Stimulated activated CD4-positive, alpha-beta T cell treated with anti-CD3 and anti-CD28 coated beads, TNF-alpha, amount 100 ng/mL, for 24 hours (primary cell): ENCODE measurements at places on chromosomes 16 and 17.
A peak's percentile ranks its signal among the peaks of the same experiment; 100 is the strongest.

DNA sequence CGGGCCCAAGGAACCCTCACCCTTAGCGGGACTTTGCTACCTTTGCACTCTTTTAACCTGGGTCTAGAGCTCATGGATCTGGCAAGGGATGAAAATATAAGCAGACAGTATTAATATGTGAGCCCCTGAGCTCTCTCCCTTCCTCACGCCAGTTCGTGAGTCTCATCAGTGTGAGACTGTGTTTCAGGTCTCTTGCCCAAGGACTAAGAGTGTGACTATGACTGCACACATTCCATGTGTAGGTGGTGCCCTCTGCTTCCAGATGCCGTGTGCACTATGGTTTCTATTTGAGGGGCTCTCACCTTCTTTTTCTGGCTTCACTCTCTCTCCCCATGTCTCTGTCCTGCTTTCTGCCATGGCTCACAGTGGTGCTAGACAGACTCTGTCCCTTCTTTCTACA, 40.5 kb downstream of the DHRS7B start:
- no peak for DNase-seq

DNA sequence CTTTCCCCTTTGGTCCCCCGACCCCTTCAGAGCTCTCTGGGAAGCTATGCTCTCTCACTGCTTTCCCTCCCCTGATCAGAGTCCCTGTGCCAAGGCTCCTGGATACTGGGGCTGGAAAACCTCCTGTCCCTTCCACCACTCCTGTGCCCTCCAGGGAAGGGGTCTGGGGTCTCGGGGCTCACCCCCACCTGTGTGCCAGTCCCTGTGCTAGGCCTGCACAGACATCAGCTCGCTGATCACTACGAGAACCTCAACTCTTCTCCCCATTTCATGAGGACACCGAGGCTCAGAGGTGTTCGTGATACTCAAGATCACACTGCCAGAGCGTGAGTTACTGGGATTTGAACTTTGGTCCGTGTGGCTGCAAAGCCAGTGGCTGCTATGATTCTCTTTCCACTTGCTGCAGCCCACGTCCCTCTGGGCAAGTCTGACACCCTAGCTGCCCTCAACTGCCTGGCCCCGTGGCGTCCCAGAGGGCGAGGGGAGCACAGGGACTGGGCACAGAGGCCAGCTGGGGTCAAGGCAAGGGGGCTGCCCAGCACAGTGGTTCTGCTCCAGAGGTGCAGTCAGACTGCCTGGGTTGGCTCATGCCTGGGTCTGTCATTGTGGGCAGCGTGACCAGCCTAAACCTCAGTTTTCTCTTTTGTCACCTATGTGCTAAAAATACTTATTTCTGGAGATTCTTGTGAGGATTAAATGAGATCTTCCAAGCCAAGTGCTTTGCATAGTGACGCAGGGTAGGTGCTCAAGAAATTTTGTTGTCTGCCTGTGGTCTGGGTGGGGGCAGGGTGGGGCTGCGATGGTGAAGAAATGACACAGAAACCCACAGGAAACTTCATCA, 43.8 kb upstream of the TOB1 start:
- peak; percentile 41 for DNase-seq

DNA sequence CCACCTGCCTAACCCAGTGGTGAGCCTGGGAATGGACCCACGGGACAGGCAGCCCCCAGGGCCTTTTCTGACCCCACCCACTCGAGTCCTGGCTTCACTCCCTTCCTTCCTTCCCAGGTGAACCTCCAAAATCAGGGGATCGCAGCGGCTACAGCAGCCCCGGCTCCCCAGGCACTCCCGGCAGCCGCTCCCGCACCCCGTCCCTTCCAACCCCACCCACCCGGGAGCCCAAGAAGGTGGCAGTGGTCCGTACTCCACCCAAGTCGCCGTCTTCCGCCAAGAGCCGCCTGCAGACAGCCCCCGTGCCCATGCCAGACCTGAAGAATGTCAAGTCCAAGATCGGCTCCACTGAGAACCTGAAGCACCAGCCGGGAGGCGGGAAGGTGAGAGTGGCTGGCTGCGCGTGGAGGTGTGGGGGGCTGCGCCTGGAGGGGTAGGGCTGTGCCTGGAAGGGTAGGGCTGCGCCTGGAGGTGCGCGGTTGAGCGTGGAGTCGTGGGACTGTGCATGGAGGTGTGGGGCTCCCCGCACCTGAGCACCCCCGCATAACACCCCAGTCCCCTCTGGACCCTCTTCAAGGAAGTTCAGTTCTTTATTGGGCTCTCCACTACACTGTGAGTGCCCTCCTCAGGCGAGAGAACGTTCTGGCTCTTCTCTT, 2.6 kb upstream of the STH start:
- DNase-seq, result no peak

GRCh38 chr17:22703204-22703603, 1010.9 kb downstream of the KCNJ18 start:
- DNase-seq, result no peak

DNA sequence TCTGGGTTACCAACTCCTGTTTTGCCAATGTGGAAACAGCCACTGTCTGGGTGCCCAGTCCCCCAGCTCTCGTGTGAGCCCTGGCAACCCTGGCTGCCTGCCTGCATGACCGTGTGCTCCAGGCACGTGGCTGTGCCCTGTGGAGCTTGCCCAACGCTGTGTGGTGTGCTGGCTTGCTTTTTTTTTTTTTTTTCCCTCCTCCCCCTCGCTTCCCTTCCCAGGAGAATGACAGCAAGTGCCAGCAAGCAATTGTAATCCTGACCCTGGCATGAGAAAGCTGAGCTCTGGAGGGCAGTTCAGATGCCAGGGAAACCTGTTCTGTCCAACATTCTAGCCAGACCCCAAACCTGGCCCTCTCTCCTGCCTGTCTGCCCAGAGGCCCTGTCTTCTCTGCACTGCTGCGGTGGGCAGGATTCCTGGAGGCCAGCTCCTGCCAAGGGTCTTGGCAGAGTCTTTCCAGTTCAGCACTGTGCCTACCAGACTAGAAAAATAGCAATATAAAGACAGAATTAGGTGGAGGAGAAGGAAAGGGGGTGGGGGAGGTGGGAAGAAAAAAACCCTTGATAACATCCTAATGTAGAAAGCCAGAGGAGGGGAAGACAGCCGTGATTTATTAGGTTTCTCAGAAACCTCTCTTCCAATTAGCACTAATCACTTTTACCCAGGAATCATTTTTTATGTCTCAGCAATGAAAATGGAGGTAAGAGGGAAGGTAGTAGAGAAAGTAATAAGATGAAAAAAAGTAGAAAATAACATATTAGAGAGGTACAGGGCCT, 9.0 kb downstream of the HLF start:
- no peak for DNase-seq

DNA sequence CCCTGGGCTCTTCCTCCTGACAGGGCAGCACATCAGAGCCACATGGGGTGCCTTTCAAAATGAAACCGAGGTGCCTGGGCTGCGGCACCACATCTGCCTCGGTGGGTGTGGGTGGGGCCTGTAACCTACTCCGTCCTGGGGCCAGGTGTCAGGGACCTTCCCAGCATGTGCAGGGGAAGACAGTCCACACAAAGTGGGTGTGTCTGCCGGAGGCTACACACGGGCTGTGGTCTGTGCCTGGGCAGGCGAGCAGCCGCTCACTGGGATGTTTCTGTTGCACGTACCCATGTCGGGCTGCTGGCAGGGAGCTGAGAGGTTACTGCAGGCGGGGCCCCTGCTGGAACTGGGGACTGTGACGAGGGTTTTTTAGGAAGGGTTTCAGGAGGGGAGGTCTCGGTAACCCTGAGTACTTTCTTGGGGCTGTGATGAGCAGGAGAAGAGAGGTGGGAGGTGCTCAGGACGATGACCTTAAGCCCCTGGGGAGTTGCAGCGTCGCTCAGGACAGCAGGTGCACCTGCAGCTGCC, 351.2 kb downstream of the SEC14L1 start:
- DNase-seq, result no peak

DNA sequence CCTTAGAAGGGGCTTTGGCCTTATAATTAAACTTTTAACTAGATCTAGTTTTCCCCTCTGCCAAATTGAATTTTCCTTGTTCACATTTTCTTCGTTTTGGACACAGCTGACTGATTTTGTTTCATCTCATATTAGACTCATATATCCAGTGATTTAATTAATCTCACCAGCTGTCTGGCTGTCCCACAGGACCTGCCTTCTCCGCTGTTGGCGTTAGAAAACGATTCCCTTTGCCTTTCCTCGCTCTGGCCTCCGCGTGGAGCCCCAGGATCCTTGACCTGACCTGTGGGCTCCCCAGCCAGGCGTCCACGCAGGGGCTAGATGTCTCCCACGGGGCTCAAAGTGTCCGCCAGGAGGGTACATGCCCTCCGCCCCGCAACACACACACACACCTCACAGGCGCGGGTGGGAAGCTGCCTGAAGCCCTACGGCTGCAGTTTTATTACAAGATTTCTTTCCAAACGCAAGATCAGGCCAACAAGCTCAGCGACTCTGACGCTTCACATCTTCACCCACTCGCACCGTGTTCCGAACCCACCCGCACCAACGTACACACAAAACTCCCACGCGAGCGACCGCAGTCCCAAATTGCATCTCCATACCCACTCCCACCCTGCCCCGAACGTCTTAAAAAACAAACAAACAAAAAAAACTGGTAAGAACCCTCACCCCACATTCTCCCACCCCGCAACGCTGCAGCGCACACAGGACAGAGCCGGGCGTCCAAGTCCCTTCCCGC, 1.1 kb downstream of the RPRML start:
- DNase-seq, result no peak

- DNase-seq, result no peak
Measured at GRCh38 chr17:78557598-78558039, 19.6 kb downstream of the DNAH17 start.

DNA sequence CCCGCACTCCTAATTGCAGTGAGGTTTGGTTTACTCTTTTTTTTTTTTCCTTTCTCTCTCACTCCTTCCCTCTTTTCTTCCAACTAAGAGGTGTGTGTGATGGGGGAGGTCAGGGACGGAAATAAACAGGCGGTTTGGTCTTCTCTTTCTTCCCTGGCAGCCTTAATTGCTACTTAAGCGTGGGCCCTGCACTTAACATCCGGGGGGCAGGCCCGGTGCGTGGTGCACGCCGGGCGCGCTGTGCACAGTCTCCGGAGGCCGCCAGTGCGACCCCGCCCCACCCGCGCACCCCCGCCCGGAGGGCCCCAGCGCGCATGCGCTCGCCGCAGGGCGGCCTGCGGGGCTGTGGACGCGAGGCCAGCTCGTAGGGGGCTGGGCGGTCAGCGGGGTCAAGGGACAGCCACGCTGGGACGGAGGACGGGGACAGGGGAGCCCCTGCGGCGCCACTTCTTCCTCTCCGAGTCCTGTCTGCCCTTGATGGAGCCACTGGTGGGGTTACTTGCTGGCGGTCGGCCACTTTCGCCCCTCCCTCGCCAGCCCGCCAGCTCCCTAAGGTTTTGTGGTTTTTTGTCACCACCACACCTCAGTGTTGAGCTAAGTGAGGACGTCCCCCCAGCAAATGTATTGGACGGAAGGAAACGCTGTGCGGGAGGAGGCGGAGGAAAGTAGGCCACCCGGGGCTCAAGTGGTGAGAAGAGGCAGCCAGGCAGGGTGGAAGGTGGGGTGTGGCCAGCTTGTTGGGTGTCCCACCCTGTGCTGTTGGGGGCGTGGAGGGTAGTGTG, 120.9 kb downstream of the MRM1 start:
- DNase-seq, result peak; percentile 79

DNA sequence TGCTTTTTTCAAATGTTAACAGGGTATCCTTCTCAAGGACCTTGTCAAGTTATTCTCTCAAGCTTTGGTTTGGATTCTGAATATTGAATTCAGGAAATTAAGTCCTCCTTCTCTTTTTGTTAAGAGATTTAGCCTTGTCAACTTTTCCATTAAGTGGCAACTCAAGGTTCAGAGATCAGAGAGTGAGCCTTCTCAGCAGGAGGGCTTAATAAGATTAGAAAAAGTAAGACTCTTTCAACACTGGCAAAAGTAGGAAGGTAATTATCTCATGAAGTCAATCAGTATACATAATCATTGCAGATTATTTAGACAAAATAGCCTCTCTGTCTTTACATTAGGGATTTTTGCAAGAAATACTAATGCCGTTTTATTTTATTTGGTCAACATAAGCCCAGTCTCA, 330.7 kb downstream of the KIF2B start:
- DNase-seq, result no peak
